ENCODE measurements at places on chromosomes 2 and 18.

DNA sequence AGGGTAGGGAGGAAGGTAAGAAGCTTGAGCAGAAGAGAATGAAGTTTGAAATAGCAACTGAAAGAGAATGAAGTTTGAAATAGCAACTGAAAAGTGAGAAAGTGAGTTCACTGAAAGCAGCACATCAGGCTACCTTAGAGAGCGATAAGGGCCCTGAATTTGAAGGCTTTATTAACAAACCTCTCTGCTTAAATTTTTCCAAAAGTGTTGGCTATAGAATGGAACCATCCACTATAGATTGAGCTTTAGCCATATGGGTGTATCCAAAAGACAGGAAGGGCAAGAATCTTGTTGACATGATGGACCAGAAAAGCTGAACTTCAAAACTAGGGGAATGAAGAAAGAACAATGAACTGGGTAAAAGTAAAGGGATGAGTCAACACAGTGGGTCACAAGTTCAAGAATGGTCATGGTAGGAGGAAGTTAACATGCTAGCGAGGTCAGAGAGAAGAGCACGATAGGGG lies 122.5 kb downstream of the ASXL3 start:
- no peak for DNase-seq

GRCh38 chr18:32443033-32443705 lies 27.5 kb downstream of the GAREM1 start:
- DNase-seq: no peak

DNA sequence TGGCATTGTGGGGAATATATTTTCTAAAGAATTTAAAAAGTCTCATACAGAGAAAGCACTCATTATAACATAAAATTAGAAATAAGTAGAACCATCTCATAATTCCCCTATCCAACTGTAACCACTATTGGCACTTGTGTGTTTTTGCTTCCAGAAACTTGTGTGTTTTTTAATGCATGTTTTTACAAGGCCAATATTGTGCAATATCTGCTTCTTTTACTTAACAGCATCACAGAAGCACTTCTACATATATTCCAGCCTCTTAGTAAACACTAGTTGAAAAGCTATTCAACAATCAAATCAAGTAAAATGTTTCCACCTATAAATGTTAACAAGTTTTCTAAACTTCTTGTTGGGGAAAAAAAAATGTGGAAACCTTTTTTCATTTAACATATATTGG lies 132.7 kb downstream of the LRP2 start:
- no peak for DNase-seq

DNA sequence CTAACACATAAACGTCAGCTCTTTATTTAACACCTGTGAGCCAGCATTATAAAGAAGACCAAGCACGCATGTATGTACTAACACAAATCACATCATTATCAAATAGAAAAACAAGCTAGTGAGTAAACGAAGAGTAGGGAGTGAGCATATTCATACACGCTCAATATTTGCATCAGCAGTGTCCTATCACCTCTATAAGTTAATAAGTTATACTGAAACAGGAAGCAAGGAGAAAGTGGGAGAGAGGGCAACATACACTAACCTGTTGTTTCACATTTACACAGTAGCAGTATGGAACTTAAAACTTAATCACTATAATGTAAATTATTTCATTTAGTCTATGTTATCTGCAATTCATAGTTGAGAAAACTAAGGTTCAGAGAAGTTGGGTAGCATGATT lies 321.5 kb upstream of the TANK start:
- no peak for DNase-seq

- DNase-seq: no peak
These were observed 228.5 kb downstream of the RTP5 start for GRCh38 chr2:242098034-242098433.
